ENCODE measurements at places on chromosomes 6 and 20. TPM values are rescaled to one million over a fixed set of nuclear protein-coding genes. Genes with fewer than 3 reads are reported as not detected.

The TUBB1 gene
- total RNA-seq: not detected

The ADGRG6 gene
- total RNA-seq: not detected

The UNC5CL gene
- total RNA-seq: 1.6 TPM

The RAET1G gene
- not detected for total RNA-seq

DNA sequence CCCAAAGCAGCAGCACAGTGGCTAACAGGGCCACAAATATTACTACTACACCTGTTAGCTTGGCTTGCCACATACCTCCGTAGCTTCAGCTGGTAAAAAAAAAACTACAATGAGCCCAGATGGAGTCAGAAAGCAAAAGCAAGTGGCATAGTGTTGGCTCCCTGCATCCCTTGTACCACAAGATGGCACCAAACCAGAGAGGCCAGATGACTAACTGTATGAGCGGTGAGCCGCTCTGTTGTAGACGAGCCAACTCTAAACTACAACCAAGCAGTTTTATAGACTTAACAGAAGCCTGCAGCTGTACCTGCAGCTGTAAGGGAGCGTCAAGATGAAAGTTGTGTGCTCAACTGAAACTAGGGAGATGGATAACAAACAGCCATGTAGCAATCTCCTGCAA is 84.5 kb upstream of the MCHR2 start:
- no peak overlapping the region for H3K4me3 ChIP-seq
- no peaks in the 10 kb centered on the region for H3K36me3 ChIP-seq

DNA sequence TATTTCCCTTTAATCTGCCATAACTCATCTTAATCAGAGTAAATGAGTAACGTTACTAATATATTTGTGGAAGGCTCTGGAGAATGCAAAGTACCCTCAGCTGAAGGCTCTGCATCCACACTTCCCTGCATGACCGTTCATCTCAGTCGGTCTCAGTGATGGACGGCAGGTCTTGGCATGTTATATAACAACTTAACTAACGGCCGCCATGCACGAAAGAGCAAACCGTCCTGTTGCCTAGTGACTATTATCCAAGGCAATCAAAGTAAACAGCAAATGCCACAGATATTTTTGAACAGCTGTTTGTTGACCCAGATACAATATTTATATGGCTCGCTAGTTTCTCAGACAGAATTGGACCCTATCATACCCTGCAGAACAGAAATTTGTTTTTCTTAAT is 194.9 kb upstream of the SMLR1 start:
- H3K27me3 ChIP-seq: no peaks in the 10 kb centered on the region
- H3K4me1 ChIP-seq: peaks cover 6% of the 10 kb centered on the region
- DNase-seq: no peak
- peaks cover 9% of the 10 kb centered on the region for H3K36me3 ChIP-seq
- no peak overlapping the region for H3K4me3 ChIP-seq

GRCh38 chr6:157610451-157610999 is 212.5 kb upstream of the SNX9 start:
- no peak overlapping the region for H3K27ac ChIP-seq
- H3K4me3 ChIP-seq: no peak overlapping the region
- no peaks in the 10 kb centered on the region for H3K36me3 ChIP-seq
- DNase-seq: no peak

DNA sequence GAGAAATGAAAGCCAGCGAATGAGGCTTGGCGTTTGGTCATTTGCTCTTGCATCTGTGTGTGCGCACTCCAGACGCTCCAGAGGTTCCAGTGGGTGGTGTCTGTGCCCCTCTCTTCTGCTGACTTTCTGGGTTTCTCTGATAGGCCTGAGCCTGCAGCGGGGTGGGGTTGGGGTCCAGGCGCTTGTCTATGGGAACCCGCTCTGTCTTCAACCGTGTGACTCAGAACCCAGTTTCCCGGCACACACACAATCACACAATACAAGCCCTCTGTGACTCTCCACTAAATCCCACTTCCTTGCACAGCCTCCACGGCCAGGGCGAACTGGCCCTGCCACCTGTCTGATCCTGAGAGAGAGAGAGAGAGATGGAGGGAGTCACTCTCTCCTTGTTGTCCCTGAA is 24.6 kb downstream of the RBM38 start:
- peaks cover 20% of the 10 kb centered on the region for H3K4me1 ChIP-seq
- no peak for DNase-seq
- no peak overlapping the region for H3K4me3 ChIP-seq
- H3K27me3 ChIP-seq: peaks cover 14% of the 10 kb centered on the region

Measured in activated CD4-positive, alpha-beta memory T cell treated with anti-CD3 and anti-CD28 coated beads, Interleukin-2, amount 10 ng/mL, durations not matched to agents 7 days and 5 days (primary cell).